ENCODE measurements at places on chromosomes 2 and 18.

- no peak for DNase-seq
Observed at GRCh38 chr2:10977621-10978020, 65.9 kb downstream of the KCNF1 start.

DNA sequence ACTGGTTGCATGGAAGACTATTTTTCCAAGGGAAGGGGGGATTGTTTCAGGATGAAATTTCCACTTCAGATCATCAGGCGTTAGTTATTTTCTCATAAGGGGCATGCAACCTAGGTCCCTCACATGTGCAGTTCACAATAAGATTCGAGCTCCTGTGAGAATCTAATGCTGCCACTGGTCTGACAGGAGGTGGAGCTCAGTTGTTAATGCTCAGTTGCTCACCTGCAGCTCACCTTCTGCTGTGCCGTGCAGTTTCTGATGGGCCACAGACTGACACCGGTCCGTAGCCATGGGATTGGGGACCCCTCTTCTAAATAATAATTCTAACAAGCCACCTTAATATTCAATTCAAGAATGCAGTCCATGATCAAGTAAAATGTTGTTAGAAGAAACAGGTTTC, 34.9 kb downstream of the PLCL1 start:
- no peak for DNase-seq

DNA sequence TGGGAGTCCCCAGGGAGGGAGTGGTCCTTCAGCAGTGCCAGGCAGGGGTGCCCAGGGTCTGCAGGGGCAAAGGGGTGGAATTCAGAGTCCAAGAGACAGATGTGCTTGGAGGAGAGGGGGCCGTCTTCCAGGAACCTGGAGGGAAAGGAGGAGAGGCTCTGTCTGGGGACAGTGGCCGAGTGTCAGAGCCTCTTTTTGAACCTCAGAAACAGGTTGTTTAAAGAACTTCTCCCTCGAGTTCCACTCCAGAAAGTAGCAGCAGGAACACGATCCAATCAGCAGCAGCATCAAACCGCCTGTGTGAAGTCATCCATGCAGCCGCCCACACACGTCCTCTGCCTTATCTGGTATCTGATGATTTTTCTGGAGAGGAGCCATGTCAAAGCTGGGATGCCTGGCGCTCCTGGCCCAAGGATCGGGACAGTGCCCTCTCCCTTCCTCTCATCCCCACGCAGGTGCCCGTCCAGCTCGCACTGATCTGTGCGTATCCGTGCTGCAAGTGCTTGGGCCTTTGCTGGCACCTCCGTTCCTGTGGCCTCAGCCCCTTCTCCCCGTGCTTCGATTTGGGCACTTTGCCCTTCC, 205.1 kb downstream of the NDUFA10 start:
- DNase-seq = peak; percentile 31

DNA sequence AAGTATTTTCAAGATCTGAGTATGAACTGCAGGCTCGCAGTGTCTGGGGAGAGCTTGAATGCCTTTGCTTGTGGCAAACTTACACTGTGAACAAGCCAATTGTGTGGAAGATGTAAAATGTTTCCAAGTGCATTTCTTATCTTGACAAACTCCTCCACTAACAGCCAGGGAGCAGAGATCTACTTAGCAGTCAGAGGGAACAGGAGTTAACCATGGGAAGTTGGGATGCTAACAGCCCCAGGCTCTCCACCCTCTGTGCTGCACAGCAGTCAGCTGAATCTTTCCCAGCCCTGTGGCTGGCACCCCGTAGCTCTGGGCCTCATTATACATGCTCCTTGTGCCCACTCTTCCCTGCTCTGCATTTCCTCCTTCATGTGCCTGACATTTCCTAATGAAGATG, 450.2 kb downstream of the TSN start:
- no peak for DNase-seq

GRCh38 chr2:40189881-40190280, 262.0 kb downstream of the SLC8A1 start:
- no peak for DNase-seq

DNA sequence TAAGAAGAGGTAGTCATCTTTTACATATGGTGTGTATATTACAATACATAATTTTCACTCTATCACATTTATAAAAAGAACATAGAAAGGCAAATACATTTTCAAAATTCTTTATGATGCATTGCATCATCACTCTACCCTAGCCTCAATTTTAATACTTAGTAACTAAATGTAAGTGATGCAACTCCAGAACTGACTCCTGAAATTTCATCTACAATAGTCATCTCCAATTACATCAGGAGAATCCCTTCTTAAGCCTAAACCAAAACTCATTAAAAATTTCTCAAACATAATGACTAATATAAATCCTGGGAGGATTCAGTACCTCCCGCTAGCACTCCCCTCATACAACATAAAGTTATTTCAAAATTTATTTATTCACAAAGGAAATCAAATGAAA, 15.9 kb downstream of the TMX3 start:
- no peak for DNase-seq

GRCh38 chr2:171410101-171410500, 23.7 kb downstream of the METTL8 start:
- DNase-seq = no peak

DNA sequence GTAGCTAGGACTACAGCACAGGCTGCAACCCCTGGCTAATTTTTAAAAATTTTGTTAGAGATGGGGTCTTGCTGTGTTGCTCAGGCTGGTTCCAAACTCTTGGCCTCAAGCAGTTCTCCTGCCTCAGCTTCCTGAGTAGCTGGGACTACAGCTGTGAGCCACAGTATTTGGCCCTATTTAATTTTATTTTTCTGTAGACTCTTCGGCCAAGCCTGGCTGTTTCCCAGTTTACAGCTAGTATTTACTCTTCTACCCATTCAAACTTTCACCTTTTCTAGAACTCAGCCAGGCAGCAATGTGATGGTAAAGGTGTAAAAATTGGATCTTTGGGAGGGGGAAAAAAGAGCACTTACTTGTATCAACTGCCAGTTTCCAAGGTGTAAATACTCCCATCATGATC, 35.3 kb downstream of the SH3RF3 start:
- no peak for DNase-seq

GRCh38 chr2:10522170-10522448, 74.0 kb upstream of the ODC1 start:
- no peak for DNase-seq

- DNase-seq = no peak
Observed at GRCh38 chr2:37146062-37146461, 10.7 kb downstream of the EIF2AK2 start.

GRCh38 chr2:140654565-140654964, 1476.3 kb downstream of the LRP1B start:
- DNase-seq = no peak

- DNase-seq = no peak
Observed at GRCh38 chr2:120012363-120012762, 514 bp upstream of the EPB41L5 start.

- no peak for DNase-seq
Observed at GRCh38 chr2:144462266-144462665, 57.7 kb downstream of the ZEB2 start.

GRCh38 chr18:59878644-59879043, 21.2 kb upstream of the PMAIP1 start:
- DNase-seq = no peak

GRCh38 chr2:119195887-119196286, 27.7 kb upstream of the STEAP3 start:
- DNase-seq = no peak

DNA sequence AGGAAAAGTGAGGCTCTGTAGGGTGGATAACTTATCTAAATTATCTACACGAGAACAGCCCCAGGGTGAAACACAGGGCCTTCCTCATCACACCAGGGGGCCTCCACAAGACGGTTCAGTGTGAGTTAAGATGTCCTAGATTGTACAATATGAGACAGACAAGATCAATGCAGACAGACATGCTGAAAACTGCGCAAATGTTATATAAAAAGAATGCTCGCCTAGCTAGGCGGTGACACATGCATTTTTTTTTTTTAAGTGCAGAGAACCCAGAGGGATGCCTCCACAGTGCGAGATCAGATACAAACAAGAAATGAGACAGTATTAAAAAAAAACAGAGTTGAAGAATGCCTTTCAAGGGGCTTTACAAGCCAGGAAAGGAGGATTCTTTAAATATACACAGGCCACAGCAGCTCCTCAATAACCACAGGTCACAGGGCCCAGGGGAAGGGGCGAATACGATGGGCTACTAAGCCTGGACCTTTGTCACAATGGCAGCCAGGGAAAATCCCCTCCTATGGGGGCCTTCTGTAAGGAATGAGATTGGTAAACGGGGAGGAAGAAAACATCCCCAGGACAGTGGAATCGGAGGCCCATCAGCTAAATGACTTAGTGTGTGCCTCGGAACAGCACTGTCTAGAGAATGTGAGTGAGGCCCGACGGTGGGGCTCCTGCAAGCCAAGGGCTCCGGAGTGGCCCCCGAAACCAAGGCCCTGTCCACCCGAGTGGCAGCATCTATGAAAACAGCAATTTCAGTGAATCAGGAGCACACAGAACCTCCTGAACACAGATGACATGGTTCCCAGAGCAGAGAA, 48.9 kb downstream of the ADCY3 start:
- DNase-seq = no peak

- peak; percentile 48 for DNase-seq
Observed at GRCh38 chr2:108607706-108608301, 73.5 kb downstream of the LIMS1 start.

DNA sequence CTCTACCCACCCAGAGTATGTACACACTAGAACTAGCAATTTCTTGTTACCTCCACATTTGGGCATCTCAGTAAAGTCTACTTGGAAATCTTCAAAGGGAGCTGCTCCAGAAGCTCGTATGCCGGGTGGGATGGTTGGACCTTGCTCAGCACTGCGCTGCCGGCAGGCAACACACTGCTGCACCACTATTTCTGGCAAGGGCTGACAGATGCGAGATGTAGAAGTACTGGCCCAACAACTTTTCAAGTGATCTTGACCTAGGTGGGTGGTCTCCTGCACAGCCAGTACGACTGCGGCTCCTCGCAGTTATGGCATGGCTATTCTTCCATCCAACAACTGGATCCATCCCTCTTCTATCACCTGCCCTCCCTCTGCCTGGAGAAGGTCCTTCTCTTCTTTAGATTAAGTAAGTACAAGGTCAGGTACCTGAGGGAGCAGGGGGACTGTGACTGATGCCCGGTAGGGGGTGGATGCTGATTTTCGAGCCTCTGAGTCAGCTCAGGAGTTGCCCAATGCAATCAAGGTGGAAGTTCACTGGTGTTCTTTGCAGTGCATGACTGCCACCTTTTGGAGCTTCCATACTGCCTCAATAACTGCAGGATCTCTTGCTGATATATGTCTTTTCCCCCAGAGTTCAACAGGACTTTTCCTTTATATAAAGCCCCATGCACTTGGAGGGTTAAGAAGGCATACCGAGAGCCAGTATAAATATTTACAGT, 100.4 kb upstream of the SLC1A4 start:
- DNase-seq = no peak

- no peak for DNase-seq
Observed at GRCh38 chr2:43269074-43269572, 42.7 kb upstream of the ZFP36L2 start.

- no peak for DNase-seq
Observed at GRCh38 chr18:55576001-55576400, 12.0 kb downstream of the TCF4 start.

- DNase-seq = no peak
Observed at GRCh38 chr2:107174171-107174570, 288.2 kb upstream of the ST6GAL2 start.

- no peak for DNase-seq
Observed at GRCh38 chr2:18522484-18523146, 37.8 kb downstream of the RDH14 start.

GRCh38 chr2:132400169-132400900, 16.3 kb upstream of the GPR39 start:
- DNase-seq = no peak
